ENCODE measurements at places on chromosomes 16 and 17.

DNA sequence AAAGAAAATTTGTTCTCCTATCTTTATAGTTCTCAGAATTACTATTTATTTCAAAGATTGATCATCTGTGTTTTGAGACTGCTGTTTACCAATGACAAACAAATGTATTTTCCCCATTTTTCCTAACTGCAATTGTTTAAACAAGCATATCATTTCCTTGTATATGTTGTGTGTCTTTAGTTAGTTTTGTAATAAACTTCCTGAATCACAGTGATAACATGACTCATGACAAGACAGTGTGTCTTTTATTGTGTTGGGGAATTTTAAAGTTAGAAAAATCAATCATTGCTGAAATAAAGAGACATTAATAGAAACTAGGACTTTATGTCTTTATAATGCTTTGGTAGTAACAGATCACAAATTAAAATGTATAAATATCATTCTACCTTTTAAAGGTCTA lies 348.5 kb downstream of the KCNJ2 start:
- no peak for DNase-seq

GRCh38 chr17:36592316-36592715 lies 637 bp downstream of the DHRS11 start:
- no peak for DNase-seq

- no peak for DNase-seq
These were observed 10.6 kb downstream of the RBFOX1 start for GRCh38 chr16:7343243-7343642.

DNA sequence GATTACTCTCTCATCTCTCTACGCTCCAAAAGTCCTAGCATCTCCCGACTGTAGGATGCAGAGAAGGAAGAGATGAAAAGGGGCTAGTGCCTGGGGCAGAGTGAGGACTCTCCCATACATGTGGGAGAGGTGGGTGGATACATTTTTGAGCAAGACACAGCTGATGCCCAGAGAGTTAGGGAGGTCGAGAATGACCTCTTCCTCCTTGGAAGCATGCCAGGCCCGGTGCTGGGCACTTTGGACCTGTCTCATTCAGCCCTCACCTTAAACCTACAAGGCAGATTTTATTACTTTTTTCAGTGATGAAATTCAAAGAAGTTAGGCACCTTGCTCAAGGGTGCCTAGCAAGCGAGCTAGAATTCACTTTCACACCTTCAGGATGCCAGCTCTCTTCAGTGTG lies 38.2 kb downstream of the WSCD1 start:
- no peak for DNase-seq

- no peak for DNase-seq
These were observed 24.9 kb downstream of the SCNN1G start for GRCh38 chr16:23207485-23207884.

DNA sequence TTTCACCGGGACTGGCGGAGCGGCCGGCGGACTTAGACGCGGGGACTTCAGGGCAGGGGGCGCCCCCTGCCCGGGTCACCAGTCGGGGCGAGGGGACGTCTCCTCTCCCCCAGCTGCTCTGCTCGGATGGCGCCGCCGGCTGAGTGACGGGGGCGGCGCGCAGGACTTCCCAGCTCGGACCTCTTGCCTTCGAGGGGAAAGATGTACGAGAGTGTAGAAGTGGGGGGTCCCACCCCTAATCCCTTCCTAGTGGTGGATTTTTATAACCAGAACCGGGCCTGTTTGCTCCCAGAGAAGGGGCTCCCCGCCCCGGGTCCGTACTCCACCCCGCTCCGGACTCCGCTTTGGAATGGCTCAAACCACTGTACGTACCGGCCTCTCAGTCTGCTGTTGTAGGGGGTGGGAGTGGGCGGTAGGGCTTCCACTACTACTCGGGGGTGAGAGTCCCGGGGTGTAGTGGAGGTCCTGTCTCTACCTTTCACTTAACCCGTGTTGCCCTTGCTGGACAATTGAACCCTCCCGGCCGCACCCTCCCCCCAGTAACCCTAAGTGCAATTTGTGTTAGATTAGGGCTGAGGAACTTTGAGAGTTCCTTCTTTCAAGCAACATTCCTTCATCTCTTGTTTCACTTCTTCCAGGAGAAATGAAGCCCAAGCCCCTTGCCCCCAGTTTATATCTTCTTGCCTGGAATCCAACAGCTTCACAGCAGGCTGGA lies 21.9 kb downstream of the GJD3 start:
- no peak for DNase-seq

DNA sequence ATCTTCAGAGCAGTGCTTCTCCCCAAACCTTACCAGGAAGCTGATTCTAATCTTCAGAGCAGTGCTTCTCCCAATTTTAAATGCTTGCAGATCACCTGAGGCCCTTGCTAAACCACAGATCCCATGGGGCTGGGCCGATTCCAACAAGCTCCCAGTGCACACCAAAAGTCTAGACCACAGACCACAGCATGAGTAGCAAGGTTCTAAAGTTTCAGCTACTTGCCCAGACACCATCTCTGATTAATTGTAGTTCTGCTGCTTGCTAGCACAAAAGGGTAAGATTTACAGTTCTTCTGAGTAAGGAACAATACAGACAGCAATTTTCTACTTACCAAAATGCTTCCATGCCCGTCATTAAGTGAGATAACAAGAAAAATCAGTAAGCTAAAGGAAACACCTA lies 12.2 kb downstream of the CLEC3A start:
- DNase-seq: no peak

All from activated T-helper 1 cell treated with anti-CD3 and anti-CD28 coated beads, Interleukin-2, amount 50 U/mL, for 16 hours (primary cell).